ENCODE measurements at places on chromosomes 5 and 9. TPM values are rescaled to one million over a fixed set of nuclear protein-coding genes. Genes with fewer than 3 reads are reported as not detected.

The ADGRD2 gene
- total RNA-seq, result not detected

The ARHGEF37 gene
- 24.3 TPM for total RNA-seq

The CD14 gene
- 17.1 TPM for total RNA-seq

The F2RL2 gene
- total RNA-seq, result 0.32 TPM

The ARPC5L gene
- 55.3 TPM for total RNA-seq

The PAEP gene
- not detected for total RNA-seq

The PKD2L2 gene
- 0.50 TPM for total RNA-seq

The UBQLN1 gene
- 87.0 TPM for total RNA-seq

The CEP120 gene
- total RNA-seq, result 11.9 TPM

Measured in heart right ventricle (tissue), 16 donors.